Activated CD4-positive, alpha-beta T cell treated with anti-CD3 and anti-CD28 coated beads for 36 hours (primary cell): ENCODE measurements at places on chromosomes 16 and 17. TPM values are rescaled to one million over a fixed set of nuclear protein-coding genes. Genes with fewer than 3 reads are reported as not detected.

Gene SULT1A3
- 18.9 TPM for total RNA-seq

Gene NSRP1
- total RNA-seq, result 43.0 TPM

DNA sequence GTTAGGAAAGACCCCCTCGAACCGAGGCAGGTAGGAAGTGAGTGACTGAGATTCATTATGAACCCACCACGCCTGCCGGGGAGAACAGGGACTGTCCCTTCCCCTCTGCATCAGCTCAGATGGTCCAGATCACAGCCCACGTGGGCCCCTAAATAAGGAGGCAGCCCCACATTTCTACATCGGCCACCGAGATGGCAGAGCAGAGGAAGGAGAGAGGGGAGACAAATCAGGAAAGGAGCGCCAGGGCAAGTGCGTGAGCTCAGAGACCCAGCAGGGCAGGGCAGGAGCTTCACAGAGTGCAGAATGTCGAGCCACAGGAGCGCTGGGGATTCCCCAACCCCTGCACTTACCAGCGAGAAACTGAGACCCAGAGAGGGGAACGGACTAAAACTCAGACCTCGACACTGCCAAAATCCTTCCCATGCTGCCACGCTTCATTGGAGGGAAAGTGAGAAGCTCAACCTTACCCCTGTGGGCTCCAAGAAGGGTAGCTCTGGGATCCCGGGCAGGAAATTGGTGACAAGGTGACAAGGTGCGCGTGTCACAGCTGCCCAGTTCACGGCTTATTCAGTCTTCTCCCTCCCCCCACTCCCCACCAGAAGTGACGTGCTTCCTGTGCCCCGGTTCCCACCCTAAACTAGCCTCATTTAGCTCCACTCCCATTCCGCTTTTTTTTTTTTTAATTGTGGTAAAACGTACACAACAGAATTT lies at the start of gene ICAM2:
Gene ICAM2 (minus strand): TSS at position 578 of the 711 bp plus-strand sequence. CDS start 13,942 bp downstream, outside the sequence.
- DNase-seq, result peak; percentile 92

- no peak for DNase-seq
Measured at GRCh38 chr17:76934561-76935320, 66.5 kb downstream of the MGAT5B start.

DNA sequence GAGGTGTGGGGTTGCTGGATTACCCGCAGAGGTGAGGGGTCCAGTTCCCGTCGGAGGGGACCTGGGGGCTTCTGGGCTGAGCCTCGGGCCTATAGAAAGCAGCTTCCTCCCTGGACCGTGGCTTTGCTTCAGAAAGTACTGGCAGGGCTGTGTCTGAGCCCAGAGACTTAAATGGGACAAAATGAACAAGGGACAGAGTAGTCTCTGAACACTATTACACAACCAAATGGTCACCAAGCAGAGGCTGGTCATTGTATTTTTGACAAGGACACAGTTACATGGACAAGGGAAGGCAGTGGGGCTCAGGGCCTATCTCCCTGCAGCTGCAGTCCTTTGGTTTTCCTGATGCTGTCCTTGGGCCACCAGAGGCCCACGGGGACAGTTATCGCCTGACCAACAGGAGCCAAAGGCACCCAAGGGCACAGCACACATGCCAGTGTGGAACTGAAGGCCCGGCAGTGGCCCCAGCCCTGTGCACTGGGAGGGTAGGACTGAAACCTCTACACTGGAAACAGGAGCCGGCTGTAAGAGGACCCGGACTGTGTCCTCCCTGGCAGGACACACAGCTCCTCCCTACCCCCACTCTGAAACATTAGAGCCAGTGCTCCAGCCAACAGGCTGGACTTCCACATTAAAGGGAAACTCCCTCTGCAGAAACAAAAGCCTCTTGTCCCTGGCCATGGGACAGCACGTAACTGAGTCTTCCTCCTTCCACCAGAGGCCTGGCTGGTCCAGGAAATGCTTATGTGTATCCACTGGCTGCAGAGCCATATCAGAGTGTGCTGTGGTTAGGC lies 26.0 kb upstream of the ERN1 start:
- DNase-seq, result no peak

GRCh38 chr17:5184288-5184687 lies 7.4 kb downstream of the ZNF594 start:
- no peak for DNase-seq

GRCh38 chr16:10239640-10240039 lies 57.4 kb upstream of the GRIN2A start:
- DNase-seq, result no peak

DNA sequence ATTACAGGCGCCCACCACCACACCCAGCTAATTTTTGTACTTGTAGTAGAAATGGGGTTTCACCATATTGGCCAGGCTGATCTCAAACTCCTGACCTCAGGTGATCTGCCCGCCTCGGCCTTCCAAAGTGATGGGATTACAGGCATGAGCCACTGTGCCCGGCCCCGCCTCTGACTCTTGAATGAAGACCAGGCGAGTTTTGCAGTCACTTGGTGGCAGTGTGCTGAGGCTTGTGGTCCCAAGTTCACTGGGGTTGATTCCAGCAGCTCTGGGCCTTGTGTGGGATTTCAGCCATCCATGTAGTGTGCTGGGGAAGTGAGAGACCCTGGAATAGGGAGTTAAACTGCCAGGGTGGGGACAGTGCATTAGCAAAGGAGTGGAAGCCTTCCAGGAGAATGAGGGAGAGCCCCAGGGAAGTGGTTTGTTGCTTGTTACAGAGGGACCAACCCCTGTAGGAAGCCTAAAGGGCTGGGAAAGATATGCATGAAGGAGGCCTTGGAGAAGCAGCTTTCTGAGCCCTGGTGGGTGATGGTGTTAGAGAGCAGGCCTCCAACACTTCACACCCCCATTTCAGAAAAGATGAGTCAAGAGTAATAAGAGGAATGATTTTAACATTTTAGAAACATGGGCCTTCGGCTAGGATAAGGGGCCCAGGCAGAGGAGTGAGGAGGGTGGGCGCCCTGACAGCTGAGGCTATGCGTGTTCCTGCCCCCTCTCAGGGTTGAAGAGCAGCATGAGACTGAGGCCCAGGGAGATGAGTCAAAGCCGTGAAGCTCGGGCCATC lies 14.5 kb downstream of the PSKH1 start:
- DNase-seq, result no peak

DNA sequence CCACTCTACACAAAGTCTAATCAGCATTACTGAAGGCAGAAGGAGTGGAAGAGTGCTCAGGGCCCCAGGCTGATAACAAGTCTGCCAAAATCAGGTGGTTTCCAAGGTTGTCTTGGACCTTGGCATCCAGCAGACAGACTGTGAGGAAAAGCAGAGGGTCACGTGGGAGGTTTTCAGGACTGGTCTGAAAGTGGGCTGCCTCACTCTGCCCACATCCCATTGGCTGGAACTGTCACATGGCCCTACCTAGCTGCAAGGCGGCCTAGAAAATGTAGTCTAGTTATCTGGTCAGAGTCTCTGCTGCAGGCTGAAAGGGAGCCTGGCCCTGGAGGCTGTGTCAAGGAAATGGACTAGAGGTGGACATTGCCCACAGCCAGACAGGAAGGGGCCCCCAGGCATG lies 310.7 kb upstream of the ASIC2 start:
- DNase-seq, result no peak

GRCh38 chr16:73166947-73167550 lies 119.1 kb upstream of the ZFHX3 start:
- DNase-seq, result no peak

- no peak for DNase-seq
Measured at GRCh38 chr16:23055481-23055880, 93.8 kb downstream of the USP31 start.

- no peak for DNase-seq
Measured at GRCh38 chr17:1150863-1151600, 28.7 kb downstream of the ABR start.

GRCh38 chr17:51611585-51611984 lies 351.2 kb downstream of the UTP18 start:
- no peak for DNase-seq

Gene NAGPA
- total RNA-seq, result 8.9 TPM

DNA sequence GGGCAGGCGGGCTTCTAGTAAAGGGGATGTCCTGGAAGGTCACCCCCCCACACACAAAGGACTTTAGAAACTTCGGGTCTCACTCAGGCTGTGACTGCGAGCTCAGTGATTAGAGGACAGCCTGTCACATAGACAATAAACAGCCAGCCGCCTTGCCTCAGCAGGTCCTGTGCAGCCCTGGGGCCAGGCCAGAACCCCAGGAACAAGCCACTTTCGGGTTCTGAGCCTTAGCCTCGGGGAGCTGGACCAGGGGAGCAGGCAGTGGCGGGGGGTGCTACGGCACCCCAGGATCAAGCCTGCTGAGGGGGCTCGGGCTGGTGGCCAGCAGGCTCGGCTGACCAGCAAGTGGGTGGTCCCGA lies 1.1 kb downstream of the GAS7 start:
- no peak for DNase-seq

Gene LPO
- 0.14 TPM for total RNA-seq

GRCh38 chr17:34451313-34451712 lies 88.3 kb upstream of the CCL1 start:
- DNase-seq, result no peak

- DNase-seq, result peak; percentile 78
Measured at GRCh38 chr17:740240-741017, 8.0 kb downstream of the TLCD3A start.

DNA sequence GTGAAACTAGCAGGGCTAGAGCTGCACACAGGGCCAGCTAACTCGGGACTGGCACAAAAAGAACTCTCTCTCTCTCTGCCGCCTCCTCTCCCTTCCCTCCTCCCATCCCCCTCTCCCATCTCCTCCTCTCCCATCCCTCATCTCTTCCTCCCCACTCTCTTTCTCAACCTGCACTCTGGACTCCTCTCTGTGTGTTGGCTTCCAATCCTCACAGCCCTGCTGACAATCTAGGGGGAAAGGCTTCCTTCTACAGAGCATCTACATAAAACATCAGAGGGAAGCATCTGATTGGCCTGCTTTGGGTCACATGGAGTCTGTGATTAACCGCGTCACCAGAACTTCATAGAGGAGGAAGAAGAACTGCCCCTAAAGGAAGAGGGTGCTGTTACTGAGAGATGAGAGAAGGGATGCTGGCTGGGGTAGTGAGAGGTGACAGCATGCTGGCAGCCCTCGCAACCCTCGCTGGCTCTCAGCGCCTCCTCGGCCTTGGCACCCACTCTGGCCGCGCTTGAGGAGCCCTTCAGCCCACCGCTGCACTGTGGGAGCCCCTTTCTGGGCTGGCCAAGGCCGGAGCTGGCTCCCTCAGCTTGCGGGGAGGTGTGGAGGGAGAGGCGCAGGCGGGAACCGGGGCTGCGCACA lies 12.8 kb upstream of the ZFP90 start:
- no peak for DNase-seq

Gene KRT28
- total RNA-seq, result not detected

Gene PPY
- not detected for total RNA-seq

DNA sequence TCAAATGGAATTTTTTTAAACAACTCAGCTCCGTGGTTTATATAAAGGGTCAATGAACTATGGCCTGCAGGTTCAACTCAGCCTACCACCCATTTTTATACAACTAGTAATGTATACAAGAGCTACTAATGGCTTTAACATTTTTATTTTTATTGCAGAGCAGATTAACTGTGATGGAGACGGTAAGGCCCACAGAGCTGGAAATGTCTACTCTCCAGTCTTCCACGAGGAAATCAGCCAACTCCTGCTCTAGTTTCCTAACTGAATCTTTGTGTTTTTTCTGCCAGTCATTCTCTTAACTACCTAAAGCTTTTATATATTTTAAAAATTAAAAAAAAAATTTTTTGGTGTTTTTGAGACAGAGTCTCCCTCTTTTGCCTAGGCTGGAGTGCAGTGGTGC lies 385.1 kb upstream of the MAF start:
- DNase-seq, result no peak

- DNase-seq, result peak; percentile 62
Measured at GRCh38 chr17:57600074-57600473, 145.0 kb downstream of the CCDC182 start.

DNA sequence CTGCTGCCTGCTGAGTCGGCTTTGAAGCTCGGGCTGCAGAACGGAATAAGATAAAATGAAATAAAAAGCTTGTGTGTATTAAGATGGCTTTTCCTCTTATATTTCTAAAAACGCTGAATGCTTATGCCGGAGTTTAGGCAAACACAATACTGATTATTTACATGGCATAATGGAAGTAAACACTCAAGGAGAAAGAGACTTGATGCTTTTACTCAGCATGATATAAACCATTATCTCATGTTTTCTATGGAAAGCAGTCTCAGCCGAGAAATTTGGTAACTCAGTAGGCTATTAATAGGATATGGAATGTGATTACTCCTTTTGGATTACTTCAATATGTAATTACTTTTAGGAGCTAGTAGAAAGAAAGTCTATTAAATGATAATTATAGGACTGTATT lies 153.3 kb downstream of the CDH11 start:
- no peak for DNase-seq

DNA sequence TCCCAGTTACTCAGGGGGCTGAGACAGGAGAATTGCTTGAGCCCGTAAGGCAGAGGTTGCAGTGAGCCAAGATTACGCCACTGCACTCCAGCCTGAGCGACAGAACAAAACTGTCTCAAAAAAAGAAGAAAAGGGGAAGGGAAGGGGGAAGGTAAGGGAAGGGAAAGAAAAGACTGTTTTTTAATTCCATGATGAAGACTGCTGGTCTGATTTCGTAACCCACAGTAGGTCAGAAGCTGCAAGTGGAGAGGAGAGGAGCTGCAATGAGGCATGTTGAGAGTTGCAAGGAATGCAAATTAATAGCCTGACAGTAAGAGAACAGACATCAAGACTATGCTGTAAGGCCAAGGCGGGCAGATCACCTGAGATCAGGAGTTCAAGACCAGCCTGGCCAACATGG lies 33.3 kb downstream of the HELZ start:
- DNase-seq, result no peak

DNA sequence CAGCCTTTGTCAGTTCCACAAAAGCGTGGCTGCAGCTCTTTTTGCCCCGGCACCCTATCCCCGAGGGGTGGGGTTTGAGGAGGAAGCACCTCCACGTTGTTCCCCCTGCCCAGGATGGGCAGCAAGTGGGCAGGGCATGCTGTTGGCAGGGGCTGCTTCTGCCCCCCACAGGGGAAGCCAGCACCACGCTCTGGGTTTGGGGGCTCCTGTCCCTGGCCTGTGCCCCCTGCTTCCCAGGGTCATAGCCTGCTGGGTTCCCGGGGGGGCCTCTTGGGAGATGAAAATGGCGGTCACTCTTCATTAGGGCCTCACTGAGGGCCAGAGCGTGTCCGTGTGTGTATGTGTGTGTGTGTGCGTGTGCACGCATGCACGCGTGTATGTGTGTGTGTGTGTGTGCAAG lies 22.8 kb downstream of the LASP1 start:
- no peak for DNase-seq

Gene GPRC5B
- 0.11 TPM for total RNA-seq

Gene RHBDL3
- not detected for total RNA-seq

DNA sequence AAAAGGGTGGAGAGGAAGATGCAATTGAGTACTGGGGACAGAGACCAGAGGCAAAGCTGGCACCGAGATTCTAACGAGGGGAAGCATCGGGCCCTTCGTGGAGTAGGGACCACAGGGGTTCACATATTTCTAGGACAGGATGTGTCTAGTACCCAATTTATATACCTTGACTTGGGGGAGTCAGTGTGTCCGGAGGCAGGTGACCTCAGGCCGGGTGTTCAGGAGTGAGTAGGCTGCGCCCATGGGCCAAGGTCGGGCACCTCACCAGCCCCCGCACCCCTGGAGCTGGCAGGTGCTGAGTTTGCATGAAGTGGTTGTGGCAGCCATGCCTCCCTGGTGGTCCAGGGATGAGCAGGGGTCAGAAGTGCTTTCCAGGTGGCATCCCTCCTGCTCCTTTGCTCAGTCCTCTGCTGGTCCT lies 8.6 kb upstream of the NXPH3 start:
- no peak for DNase-seq

Gene MPO
- 0.07 TPM for total RNA-seq

Gene NKD1
- 3.1 TPM for total RNA-seq
